Activated CD8-positive, alpha-beta T cell treated with anti-CD3 and anti-CD28 coated beads for 36 hours (primary cell): ENCODE measurements at places on chromosomes 4 and X. TPM values are rescaled to one million over a fixed set of nuclear protein-coding genes. Genes with fewer than 3 reads are reported as not detected.

DNA sequence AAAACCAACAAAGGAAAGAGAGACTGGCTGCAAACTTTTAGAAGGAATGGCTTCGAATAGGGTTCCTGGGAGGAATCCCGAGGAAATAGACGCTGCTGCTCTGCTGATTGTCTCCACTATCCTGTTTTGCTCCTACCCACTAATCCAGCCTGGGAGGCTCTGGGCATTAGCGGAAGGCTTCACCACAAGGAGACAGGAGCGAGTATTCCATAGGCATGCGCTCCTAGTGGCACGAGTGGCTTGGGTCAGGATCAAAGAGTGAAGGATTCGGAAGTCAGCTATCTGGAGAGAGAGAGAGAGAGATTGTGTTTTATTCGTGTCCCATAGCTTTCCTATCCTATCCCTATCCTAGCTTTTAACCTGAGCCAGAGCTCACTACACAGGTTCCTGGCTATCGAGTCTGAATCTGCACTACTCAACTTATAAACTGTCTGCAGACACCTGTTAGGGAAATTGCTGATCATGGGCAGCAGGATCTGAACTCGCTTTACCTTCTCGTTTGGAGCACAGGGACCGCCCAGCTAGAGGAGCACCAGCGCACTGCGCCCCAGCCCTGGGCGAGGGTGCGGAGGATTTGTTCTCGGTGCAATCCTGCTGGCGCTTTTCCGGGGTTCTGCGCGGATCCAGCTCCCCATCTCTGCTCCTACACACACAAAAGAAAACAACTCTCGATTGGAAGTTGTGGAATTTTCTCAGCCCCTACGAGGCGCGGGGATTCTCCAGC lies 740 bp upstream of the NPY2R start:
- H3K4me1 ChIP-seq = no peaks in the 10 kb centered on the region
- no peaks in the 10 kb centered on the region for H3K36me3 ChIP-seq
- DNase-seq = no peak
- peaks cover 35% of the 10 kb centered on the region for H3K27me3 ChIP-seq
- H3K4me3 ChIP-seq = no peak overlapping the region

- H3K36me3 ChIP-seq = no peaks in the 10 kb centered on the region
- H3K4me1 ChIP-seq = no peaks in the 10 kb centered on the region
- no peak for DNase-seq
- no peak overlapping the region for H3K27ac ChIP-seq
Observed at GRCh38 chr4:15451866-15452765, 17.6 kb upstream of the CC2D2A start.

- H3K36me3 ChIP-seq = no peaks in the 10 kb centered on the region
- no peak overlapping the region for H3K4me3 ChIP-seq
- H3K4me1 ChIP-seq = no peaks in the 10 kb centered on the region
Observed at GRCh38 chrX:24124244-24124799, 25.2 kb upstream of the ZFX start.

- H3K4me1 ChIP-seq = peaks cover 12% of the 10 kb centered on the region
- no peaks in the 10 kb centered on the region for H3K27me3 ChIP-seq
- no peaks in the 10 kb centered on the region for H3K36me3 ChIP-seq
- H3K4me3 ChIP-seq = no peak overlapping the region
- no peak overlapping the region for H3K27ac ChIP-seq
Observed at GRCh38 chr4:83561381-83561780, 25.5 kb downstream of the GPAT3 start.

DNA sequence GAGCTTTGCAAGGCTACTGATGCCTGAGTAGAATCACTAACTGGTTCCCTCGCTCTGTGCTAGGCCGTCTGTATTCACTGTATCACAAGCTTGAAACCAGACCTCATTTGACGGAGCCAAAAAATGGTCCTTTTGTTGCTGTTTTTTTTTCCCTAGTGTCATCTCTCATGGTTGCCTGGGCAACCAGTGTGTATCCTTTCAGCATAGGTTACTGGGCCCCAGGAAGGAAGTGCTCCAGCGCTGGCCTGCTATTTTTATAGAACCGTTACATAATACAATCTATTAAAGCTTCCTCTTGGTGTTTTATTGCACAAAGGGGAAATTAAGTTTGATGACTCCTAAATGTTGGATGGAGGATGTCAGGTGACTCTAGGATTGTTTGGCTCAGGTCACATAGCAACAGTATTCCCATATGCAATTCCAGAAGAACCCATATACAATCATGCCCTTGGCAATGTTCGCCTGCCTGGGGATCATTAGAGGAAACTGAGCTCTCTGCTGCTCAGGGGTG lies 220.4 kb downstream of the SPRY1 start:
- no peaks in the 10 kb centered on the region for H3K27me3 ChIP-seq
- H3K4me1 ChIP-seq = peaks cover 19% of the 10 kb centered on the region
- H3K27ac ChIP-seq = peak overlapping the region; percentile 51

GRCh38 chrX:155434906-155435743 lies 23.3 kb downstream of the F8A3 start:
- H3K27ac ChIP-seq = no peak overlapping the region
- H3K36me3 ChIP-seq = peaks cover 1% of the 10 kb centered on the region
- no peaks in the 10 kb centered on the region for H3K27me3 ChIP-seq
- no peak for DNase-seq
- no peak overlapping the region for H3K4me3 ChIP-seq
- H3K4me1 ChIP-seq = no peaks in the 10 kb centered on the region

The GNPDA2 gene
- 14.6 TPM for total RNA-seq

DNA sequence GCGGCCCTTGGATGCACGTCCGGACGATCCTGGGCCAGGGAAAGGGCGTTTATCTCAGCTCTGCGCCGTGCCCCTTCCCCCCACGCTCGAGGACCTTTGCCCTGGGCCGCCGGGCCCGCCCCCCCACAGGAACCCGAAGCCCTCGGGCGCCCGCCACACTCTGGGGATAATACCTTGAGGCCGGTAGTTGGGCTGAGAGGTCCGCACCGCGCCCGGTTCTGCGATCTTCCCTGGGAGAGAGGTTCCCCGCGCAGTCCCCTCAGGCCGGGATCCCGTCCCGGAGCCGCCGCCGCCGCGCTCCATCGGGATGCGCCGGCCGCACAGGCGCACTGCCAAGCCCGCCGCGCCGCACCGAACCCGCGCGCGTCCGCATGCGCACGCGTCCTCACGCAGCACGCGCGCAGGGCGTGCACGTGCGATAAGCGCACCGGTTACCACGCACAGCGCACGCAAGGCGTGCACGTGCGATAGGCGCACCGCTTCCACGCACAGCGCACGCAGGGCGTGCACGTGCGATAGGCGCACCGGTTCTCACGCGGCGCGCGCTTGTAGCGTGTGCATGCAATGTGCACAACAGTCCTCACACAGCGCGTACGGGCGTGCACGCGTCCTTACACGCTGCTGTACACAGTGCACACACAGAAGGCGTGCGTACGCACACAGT lies at the start of gene MAP7D2:
MAP7D2 (minus strand) TSS at position 331 of the 664 bp plus-strand sequence; CDS start at position 303, 28 bp downstream.
- no peaks in the 10 kb centered on the region for H3K36me3 ChIP-seq
- H3K27ac ChIP-seq = no peak within 1 kb of the TSS
- peak within 1 kb of the TSS; percentile 48 for H3K4me3 ChIP-seq
- no peak for DNase-seq
- peaks cover 13% of the 10 kb centered on the region for H3K27me3 ChIP-seq

DNA sequence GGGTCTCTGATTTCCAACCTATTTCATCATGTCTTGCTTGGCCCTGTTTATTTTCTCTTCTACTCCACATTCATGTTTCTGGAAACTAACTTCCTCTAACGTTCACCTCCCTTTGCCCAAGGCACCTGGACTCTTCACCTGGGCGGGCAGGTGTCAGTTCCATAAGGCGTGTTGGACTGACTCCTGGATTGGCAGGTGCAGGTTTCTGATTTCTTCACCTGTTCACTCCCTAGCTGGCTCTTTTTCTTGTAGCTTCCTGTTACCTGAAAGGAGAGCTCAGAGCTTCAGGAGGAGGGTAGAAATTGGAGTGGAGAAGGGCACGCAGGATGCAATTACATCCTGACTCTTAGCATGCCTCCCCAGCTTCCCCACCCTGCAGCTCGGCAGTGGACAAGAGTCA lies 350.8 kb upstream of the KLF3 start:
- peaks cover 3% of the 10 kb centered on the region for H3K27me3 ChIP-seq
- no peaks in the 10 kb centered on the region for H3K36me3 ChIP-seq
- no peak for DNase-seq
- H3K4me1 ChIP-seq = peaks cover 48% of the 10 kb centered on the region

The FHDC1 gene
- total RNA-seq = 0.11 TPM

GRCh38 chrX:30627818-30628652 lies 25.2 kb upstream of the GK start:
- H3K27me3 ChIP-seq = no peaks in the 10 kb centered on the region
- no peaks in the 10 kb centered on the region for H3K36me3 ChIP-seq
- H3K4me3 ChIP-seq = no peak overlapping the region
- no peak for DNase-seq
- no peak overlapping the region for H3K27ac ChIP-seq
- no peaks in the 10 kb centered on the region for H3K4me1 ChIP-seq

GRCh38 chr4:104752337-104752736 lies 257.6 kb upstream of the CXXC4 start:
- no peak overlapping the region for H3K4me3 ChIP-seq
- H3K4me1 ChIP-seq = peaks cover 4% of the 10 kb centered on the region
- H3K36me3 ChIP-seq = no peaks in the 10 kb centered on the region
- peaks cover 2% of the 10 kb centered on the region for H3K27me3 ChIP-seq
- no peak overlapping the region for H3K27ac ChIP-seq
- no peak for DNase-seq

DNA sequence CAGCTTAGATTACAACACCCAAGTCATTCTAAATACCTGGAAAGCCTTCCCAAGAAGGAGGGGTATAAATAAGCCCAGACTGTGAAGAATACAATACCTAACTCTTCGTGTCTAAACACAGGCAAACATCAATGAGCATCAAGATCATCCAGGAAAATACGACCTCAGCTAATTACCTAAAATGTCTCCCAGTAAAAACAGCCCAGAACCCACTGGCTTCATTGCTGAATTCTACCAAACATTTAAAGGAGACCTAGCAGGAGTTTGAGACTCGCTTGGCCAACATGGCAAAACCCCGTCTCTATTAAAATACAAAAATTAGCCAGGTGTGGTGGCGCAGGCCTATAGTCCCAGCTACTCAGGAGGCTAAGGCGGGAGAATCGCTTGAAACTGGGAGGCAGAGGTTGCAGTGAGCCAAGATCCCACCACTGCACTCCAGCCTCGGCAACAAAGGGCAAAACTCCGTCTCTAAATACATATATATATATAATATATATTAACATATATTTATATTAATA lies 19.1 kb upstream of the HSFX4 start:
- no peak overlapping the region for H3K4me3 ChIP-seq
- H3K4me1 ChIP-seq = peaks cover 5% of the 10 kb centered on the region
- H3K36me3 ChIP-seq = peaks cover 1% of the 10 kb centered on the region
- no peak overlapping the region for H3K27ac ChIP-seq
- H3K27me3 ChIP-seq = no peaks in the 10 kb centered on the region

- H3K27ac ChIP-seq = no peak overlapping the region
- no peaks in the 10 kb centered on the region for H3K4me1 ChIP-seq
- no peaks in the 10 kb centered on the region for H3K36me3 ChIP-seq
- H3K4me3 ChIP-seq = no peak overlapping the region
- no peak for DNase-seq
Observed at GRCh38 chrX:33336783-33337182, 125.4 kb upstream of the DMD start.

GRCh38 chr4:674172-675035 lies at the start of the genes ATP5ME and MYL5:
Gene ATP5ME, minus strand, starts transcription at chr4:674276. Its CDS starts 29 bp downstream, at chr4:674247.
Gene MYL5, plus strand, starts transcription at chr4:674542. Its CDS starts 3,485 bp downstream, at chr4:678027.
- no peaks in the 10 kb centered on the region for H3K27me3 ChIP-seq
- peaks cover 22% of the 10 kb centered on the region for H3K36me3 ChIP-seq
- H3K4me1 ChIP-seq = peaks cover 13% of the 10 kb centered on the region
- DNase-seq = peak; percentile 97

GRCh38 chrX:15441464-15441863 lies 51.7 kb downstream of the PIR start:
- no peak overlapping the region for H3K4me3 ChIP-seq
- H3K4me1 ChIP-seq = no peaks in the 10 kb centered on the region
- DNase-seq = no peak
- H3K36me3 ChIP-seq = no peaks in the 10 kb centered on the region
- H3K27ac ChIP-seq = no peak overlapping the region

- no peak overlapping the region for H3K4me3 ChIP-seq
- no peak for DNase-seq
- no peaks in the 10 kb centered on the region for H3K27me3 ChIP-seq
- no peaks in the 10 kb centered on the region for H3K4me1 ChIP-seq
- H3K27ac ChIP-seq = no peak overlapping the region
Observed at GRCh38 chr4:140019619-140020347, 134.2 kb downstream of the MAML3 start.

The WNK3 gene
- 0.45 TPM for total RNA-seq

The MTNR1A gene
- total RNA-seq = not detected

The SPANXB1 gene
- total RNA-seq = not detected

DNA sequence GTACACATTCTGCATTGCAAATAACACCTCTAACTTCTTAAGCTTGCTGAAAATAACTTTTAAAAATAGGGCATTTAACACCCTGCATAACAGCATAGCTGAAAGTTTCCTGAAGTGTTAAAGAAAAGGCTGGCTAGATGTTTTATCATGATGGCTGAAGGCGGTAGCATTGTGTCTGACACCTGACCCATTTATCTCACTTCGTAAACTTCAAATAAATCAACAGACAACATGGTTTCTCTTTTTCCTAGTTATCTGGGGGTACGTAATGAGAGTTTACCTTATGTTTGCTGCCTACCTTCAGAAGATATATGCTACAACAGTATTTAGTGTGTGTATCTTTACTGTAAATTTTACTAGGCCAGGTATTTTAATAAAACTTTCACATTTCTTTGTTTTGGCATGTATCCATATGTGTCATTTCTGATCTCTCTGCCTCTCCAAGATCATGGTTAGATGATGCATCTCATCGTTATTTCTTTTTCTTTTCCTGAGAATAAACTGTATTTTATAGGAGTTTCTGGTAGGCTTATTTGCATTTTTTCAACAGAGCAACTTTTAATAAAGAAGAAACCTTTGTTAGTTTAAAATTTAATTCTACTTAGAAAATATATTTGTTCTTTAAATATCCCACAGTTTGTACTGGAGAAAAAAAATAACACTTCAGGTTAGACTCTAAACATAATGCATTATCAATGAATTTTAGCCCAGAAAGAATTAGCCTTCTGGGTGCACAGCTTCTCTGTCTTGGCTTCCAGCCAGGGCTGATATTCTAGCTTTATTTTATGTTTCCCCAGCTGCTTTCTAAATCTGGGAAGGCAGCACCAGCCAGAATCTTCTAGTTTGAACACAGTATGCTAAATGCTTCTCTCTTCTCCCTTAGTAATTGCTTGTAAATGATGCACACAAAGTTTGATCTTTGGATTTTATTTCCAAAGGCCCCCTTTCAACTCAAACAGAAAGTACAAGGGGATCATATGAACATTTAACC lies 2.9 kb downstream of the NDST4 start:
- no peaks in the 10 kb centered on the region for H3K4me1 ChIP-seq
- no peaks in the 10 kb centered on the region for H3K27me3 ChIP-seq
- no peak for DNase-seq

GRCh38 chrX:9566150-9566621 lies 101.3 kb downstream of the TBL1X start:
- no peaks in the 10 kb centered on the region for H3K36me3 ChIP-seq
- peaks cover 26% of the 10 kb centered on the region for H3K4me1 ChIP-seq

GRCh38 chr4:38919494-38919893 lies 51.9 kb downstream of the FAM114A1 start:
- peaks cover 8% of the 10 kb centered on the region for H3K4me1 ChIP-seq
- H3K27me3 ChIP-seq = no peaks in the 10 kb centered on the region
- no peak overlapping the region for H3K27ac ChIP-seq
- H3K4me3 ChIP-seq = no peak overlapping the region
- H3K36me3 ChIP-seq = no peaks in the 10 kb centered on the region
